ENCODE measurements at places on chromosomes 5 and 9. TPM values are rescaled to one million over a fixed set of nuclear protein-coding genes. Genes with fewer than 3 reads are reported as not detected.

DNA sequence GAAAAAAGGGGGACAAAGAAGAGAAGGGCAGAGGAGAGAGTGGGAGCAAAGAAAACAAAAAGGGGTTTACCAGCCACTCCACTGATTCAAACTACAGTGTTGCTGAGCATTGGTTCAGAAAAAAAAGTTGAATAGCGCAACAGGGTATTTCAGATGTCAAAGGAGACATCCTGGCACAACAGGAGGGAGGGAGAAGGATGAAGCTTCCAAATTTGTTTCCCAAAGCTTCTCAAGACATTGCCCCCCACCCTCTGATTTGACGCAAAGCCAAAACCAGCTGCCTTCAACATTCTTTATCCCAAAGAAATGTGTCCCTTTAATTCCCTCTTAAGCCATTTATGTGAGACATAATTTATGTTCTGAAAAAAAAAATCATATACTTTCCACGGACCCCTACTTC is 105.5 kb upstream of the TNC start:
- DNase-seq: no peak

BTNL8 gene
- polyA plus RNA-seq: 0.85 TPM

C8G gene
- 0.35 TPM for polyA plus RNA-seq

- no peak for DNase-seq
Observed at GRCh38 chr5:33944543-33945132, 8.5 kb downstream of the RXFP3 start.

GRCh38 chr5:167616043-167616890 is 675.2 kb upstream of the WWC1 start:
- no peak for DNase-seq

DNA sequence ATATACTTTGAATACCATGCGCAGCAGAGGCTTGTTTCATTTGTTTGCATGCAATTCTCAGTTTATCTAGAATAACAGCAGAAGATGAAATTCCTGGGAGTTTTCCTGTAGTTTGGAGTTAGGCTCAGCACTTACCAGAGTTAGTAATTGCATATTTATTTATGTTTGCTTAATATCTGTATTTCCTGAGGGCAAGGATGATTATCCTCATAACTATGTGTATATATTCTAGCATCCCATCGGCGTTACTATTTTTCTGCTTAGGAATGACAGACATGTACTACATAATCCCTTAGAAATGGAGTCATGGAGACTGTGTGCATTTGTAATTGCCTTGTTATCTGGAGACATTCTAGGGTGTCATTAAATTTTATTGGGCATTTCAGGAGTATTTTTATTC is 1184.8 kb downstream of the DTWD2 start:
- DNase-seq: no peak

FAM78A gene
- polyA plus RNA-seq: 5.3 TPM

- no peak for DNase-seq
Observed at GRCh38 chr5:83665631-83666030, 55.0 kb downstream of the HAPLN1 start.

- DNase-seq: no peak
Observed at GRCh38 chr5:40043916-40044315, 619.1 kb upstream of the DAB2 start.

DOCK2 gene
- 5.4 TPM for polyA plus RNA-seq

Measured in right lung (tissue), 10 donors.